ENCODE measurements at places on chromosomes 13 and 19.

DNA sequence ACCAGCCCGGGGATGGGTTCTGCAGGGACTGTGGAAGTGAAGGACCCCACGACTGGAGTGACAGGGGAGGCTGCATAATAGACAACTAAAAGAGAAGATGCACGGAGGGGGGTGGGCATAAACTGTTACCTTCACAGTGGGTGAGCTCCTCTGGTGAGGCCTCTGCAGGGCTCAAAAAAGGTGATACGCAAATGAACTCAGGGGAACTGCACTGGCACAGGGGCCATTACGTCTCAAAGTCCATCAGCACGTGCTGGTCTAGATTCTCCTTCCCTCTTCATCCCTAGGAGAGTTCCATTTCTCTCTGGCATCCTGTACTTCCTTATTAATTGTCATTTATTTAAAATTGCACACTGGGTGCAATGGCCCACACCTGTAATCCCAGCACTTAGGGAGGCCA, 8.1 kb upstream of the FFAR2 start:
- no peak for DNase-seq

GRCh38 chr13:50942630-50943311, 33.2 kb downstream of the RNASEH2B start:
- DNase-seq: no peak

DNA sequence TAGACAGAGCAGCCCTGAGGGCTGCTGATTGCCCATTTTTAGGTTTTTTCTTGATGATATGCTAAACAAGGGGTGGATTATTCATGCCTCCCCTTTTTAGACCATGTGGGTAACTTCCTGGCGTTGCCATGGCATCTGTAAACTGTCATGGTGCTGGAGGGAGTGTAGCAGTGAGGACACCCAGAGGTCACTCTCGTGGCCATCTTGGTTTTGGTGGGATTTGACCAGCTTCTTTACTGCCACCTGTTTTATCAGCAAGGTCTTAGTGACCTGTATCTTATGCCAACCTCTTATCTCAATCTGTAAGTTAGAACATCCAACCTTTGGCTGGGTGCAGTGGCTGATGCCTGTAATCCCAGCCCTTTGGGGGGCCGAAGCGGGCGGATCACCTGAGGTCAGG, 148.0 kb downstream of the PTPRS start:
- peak; percentile 34 for DNase-seq

DNA sequence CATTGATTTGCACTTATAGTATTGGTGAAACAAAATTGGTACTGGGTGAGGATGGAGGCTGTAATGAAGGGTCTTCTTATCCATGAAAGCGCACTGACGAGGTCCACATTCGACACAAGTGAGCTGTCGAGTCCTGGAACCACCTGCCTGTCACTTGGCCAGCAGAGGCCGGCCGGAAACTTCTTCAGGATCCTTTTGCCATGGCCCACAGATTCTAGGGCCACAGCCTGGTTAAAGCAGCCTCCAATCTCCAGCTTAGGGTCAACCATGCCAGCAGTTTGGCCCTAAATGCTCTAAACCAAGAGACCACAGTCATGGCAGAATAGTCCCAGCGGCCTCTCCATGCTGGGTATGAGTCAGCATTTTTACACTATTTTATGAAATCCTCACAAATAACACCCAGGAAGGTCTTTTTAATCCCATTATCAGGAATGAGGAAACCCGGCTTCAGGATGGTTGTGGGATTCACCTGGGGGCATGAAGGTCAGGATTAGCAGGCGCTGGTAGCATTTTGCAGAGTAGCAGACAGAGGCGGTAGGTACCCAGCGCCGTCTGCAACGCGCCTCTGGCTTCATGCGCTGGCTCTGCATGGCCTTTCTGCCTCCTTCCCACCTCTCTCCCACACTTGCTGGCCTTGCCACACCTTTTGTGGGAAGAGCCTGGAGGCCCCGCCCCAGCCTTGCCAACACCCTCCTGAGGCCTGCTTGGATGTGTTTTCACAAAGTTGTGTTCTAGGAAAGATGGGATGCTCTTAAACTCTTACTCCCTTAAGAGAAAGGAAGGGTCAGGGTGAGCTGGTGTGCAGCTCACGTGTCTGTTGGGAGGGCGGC, 15.2 kb downstream of the GAS6 start:
- DNase-seq: no peak

GRCh38 chr13:67438465-67438864, 208.3 kb upstream of the PCDH9 start:
- DNase-seq: no peak

DNA sequence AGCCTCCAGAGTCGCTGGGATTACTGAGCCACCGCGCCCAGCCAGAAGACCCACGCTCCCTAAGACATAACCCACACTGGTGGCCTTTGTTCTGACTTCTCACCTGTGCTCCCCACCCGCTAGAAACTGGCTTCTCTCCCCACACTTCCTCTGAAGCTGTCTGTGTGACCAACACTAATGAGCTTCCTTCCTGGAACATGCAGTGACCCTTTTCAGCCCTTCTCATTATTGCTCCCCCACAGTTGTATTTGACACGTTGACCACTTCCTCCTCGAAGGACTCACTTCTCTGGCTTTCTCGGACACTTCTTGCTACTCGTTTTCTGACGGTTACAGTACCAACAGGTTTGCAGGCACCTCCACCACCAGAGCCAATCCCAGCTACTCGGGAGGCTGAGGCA, 10.9 kb downstream of the NCR1 start:
- DNase-seq: no peak

- no peak for DNase-seq
These were observed 231.3 kb downstream of the TBC1D4 start for GRCh38 chr13:75250526-75251178.

GRCh38 chr19:6717441-6717971, 2.9 kb downstream of the C3 start:
- DNase-seq: no peak

GRCh38 chr19:2126879-2127518, 24.4 kb downstream of the AP3D1 start:
- DNase-seq: no peak

GRCh38 chr19:14654786-14655560, 19.7 kb downstream of the ADGRE3 start:
- no peak for DNase-seq

DNA sequence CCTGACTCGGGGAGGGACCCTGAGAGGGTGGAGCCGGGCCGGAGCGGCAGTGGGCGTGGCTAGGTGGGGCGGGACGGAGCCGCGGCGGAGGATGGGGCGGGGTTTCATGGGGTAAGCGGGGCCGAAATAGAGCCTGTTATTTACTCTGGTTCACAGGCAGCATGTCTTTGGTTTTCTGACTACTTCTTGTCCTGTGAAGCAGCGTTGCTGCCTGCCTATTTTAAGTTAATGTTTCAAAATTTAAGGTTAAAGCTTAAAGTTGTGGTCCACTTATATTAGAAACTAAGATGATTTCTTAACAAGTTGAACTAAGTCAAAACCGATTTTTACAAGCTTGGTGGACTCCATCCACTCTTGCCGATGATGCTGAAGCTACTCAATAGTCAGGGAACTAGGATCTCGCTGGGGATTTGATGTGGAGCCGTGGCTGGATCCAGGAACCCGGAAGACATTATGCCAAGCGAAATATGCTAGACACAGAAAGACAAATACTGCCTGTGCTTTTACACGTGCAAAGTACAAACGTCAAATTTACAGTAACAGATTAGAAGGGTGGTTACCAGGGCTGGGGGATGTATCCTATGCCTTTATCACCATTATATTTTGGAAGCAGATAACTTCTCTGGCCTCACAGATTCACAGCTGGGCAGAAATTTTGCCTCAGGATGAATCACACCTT, 433 bp upstream of the ZNF616 start:
- DNase-seq: no peak

DNA sequence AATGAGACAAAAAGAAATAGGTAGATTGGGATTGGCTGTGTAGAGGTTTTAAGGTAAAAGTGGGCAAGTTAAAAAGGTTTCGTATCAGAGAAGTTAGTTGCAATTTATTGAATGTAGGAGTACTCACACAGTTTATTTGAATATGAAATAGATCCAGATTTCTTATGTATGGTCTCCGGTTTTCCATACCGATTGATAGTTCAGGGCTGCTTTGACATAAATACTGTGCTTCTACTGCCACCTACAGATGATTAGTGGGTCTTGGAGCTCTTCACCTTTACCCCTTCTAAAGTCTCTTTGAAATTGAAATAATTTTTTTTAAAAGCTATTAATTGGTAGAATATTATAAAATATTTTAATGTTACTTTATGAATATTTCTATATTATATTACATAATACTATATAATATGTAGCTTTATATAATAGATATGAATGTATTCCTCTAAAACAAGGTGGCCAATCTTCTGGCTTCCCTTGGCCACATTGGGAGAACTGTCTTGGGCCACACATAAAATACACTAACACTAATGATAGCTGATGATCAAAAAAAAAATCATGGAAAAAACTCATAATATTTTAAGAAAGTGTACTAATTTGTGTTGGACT, 7.7 kb upstream of the GPR18 start:
- peak; percentile 39 for DNase-seq

GRCh38 chr19:23758187-23759074, at the start of gene ZNF681:
Gene ZNF681 (minus strand): TSS chr19:23758891. CDS start chr19:23758749, 142 bp downstream.
- peak; percentile 46 for DNase-seq

GRCh38 chr13:37059848-37060192, 332 bp upstream of the SUPT20H start:
- DNase-seq: no peak

- no peak for DNase-seq
These were observed 11.3 kb downstream of the PCID2 start for GRCh38 chr13:113196970-113197737.

DNA sequence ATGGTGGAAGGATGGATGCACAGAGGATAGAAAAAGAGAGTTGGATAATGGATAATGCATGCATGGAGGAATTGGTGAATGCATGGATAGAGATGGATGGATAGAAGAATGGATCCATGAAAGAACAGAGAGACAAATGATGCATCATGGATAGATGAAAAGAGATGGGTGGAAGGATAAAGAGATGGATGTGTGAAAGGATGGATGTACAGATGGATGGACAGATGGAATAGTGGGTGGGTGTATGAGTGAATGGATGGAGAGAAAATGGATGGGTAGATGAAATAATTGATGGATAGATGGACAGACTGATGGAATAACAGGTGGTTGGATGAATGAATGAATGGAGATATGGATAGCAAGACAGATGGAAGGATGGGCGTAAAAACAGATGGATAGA, 25.7 kb downstream of the OLFM2 start:
- DNase-seq: no peak

DNA sequence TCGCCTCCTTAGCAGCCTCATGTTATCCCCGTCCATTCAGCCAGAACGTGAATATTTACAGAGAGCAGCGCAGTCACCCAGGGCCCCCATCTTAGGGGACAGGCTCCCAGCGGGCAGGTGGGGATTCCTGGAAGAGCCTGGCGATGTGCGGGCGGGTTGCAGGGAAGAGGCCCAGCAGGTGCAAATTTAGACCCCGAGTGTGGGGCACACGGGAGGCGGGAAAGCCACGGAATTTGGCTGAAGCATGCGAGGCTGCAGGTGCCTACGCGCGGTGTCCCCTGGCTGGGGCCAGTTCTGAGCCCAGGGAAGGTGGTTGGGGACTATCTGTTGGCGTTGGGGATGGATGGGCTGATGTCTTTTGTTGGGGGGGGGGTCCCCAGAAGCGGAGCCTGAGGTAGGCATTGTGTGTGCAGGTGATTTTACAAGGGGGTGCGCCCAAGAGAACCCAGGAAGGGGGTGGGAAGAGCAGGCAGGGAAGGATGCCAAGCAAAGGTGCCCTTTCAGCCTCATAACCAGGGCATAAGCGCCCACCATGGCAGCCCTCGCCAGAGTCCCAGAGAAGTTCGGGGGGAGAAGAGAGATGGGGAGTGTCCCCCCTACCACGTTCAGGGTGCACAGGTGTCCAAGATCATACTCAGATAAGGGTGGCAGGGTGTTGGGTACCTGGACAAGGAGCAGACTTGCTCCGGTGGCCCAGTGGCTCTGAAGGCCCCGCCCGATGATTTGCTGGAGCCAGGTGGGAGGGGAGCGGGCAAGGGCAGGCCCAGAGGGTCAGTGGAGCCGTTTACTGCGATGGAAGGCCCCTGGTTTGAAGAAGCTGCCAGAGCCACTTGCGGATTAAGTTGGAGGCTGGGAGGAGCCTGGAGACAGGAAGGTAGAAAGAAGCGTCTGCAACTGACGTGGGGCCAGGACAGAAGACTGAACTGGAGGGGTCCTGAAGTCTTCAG, 1.2 kb downstream of the TPGS1 start:
- DNase-seq: no peak

DNA sequence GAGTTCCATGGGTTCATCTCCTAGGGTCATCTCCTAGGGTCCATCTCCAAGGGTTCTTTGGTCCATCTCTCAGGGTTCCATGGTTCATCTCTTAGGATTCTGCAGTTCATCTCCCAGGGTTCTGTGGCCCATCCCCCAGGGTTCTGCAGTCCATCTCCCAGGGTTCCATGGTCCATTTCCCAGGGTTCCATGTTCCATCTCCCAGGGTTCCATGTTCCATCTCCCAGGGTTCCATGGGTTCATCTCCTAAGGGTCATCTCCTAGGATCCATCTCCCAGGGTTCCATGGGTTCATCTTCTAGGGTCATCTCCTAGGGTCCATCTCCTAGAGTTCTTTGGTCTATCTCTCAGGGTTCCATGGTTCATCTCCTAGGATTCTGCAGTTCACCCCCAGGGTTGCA, 4.9 kb downstream of the TMEM59L start:
- DNase-seq: no peak

DNA sequence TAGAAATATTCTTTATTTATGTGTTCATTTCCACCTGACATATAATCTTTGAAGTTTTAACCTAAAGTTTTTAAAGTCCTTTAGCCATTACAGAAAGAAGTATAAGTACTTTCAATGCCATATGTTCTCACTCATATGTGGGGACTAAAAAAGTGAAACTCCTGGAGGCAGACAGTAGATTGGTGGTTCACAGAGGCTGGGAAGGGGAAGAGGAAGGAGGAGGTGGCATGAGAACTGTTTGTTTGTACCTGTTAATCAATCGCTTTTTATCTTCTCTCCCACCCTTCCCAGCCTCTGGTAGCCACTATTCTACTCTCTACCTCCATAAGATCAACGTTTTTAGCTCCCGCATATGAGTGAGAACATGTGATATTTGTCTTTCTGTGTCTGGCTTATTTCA, 131.1 kb downstream of the MYO16 start:
- no peak for DNase-seq

- DNase-seq: no peak
These were observed 13.3 kb downstream of the ZC3H4 start for GRCh38 chr19:47100290-47100689.

DNA sequence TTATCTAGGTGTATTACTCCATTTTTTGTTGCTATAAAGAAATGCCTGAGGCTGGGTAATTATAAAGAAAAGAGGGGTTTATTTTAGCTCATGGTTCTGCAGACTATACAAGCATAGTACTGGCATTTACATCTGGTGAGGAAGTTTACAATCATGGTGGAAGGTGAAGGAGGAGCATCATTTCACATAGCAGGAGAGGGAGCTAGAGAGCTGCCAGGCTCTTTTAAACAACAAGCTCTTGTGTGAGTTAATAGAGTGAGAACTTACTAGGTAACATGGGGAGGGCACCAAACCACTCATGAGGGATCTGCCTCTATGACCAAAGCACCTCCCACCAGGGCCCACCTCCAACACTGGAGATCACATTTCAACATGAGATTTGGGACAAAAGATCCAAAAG, 221.7 kb upstream of the GPC6 start:
- DNase-seq: no peak

All from foreskin melanocyte (primary cell).